ENCODE measurements at places on chromosomes 5 and 9. TPM values are rescaled to one million over a fixed set of nuclear protein-coding genes. Genes with fewer than 3 reads are reported as not detected.

DNA sequence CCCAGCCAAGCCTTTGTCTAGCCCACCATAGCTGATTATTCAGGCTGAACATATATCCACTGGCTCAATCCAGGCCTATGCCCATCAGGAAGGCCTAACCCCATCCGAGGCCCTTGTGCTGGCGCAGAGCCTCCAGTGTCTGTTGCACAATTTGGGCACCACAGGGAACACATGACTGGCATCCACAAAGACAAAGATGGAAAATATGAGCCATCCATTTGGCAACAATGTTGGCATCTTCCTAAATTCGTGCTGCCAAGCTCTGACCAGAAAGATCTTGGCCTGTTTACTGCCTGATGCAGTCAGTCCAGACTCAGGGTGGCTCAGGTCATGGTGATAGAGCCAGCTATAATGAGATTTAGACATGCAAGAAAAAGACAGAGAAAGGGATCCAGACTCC lies 233.8 kb downstream of the PIK3R1 start:
- H3K4me1 ChIP-seq = no peaks in the 10 kb centered on the region
- no peak overlapping the region for H3K4me3 ChIP-seq
- no peak for DNase-seq
- H3K27me3 ChIP-seq = no peaks in the 10 kb centered on the region
- H3K36me3 ChIP-seq = no peaks in the 10 kb centered on the region
- H3K27ac ChIP-seq = no peak overlapping the region

DNA sequence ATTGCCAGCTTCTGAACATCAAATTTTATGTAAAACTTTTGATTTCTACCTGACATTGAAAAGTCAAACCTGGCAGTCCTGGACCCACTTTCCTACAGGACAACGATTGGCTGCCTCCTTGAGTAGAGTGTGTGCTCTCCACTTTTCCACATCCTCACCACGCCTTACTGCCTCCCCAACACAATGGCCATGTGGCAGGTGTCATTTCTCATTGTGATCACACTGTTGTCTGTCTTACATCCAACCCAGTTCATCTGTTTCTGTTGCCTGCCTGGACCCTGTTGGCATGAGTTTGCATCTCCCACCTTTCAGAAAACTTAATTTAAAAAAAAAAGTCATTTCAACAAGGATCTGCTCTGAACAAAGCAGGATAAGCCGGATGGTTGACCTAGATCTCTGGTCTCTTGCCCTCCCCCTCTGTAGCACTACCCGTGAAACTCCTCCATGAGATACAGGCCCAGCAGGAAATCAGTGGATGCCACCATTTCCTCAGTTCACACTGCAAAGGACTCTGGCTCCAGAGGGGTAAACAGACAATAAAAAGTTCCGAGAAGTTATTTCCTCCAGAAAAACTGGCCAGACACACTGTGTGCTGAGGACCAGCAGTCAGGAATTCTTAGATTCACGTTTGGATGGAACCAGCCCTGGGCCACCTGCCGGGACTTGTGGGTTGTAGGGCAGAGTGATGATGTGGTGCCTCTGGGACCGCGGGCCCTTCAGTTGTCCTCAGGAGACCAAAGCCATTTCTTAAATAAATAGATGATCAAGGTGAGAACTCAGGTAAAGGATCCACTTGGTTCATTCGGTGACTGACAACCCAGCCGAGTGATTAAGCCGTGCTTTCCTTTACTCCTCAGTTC lies 48.6 kb downstream of the AMBP start:
- H3K4me1 ChIP-seq = no peaks in the 10 kb centered on the region
- H3K36me3 ChIP-seq = no peaks in the 10 kb centered on the region
- H3K4me3 ChIP-seq = no peak overlapping the region
- H3K27me3 ChIP-seq = no peaks in the 10 kb centered on the region
- no peak for DNase-seq

GRCh38 chr5:83967417-83967816 lies 246.8 kb upstream of the HAPLN1 start:
- H3K36me3 ChIP-seq = no peaks in the 10 kb centered on the region
- no peak overlapping the region for H3K4me3 ChIP-seq
- no peak overlapping the region for H3K27ac ChIP-seq

AFAP1L1 gene
- not detected for total RNA-seq

- H3K27me3 ChIP-seq = no peaks in the 10 kb centered on the region
- no peak overlapping the region for H3K27ac ChIP-seq
- H3K4me3 ChIP-seq = no peak overlapping the region
- no peaks in the 10 kb centered on the region for H3K36me3 ChIP-seq
- no peaks in the 10 kb centered on the region for H3K4me1 ChIP-seq
Observed at GRCh38 chr5:16502866-16503265, 37.3 kb upstream of the ZNF622 start.

DNA sequence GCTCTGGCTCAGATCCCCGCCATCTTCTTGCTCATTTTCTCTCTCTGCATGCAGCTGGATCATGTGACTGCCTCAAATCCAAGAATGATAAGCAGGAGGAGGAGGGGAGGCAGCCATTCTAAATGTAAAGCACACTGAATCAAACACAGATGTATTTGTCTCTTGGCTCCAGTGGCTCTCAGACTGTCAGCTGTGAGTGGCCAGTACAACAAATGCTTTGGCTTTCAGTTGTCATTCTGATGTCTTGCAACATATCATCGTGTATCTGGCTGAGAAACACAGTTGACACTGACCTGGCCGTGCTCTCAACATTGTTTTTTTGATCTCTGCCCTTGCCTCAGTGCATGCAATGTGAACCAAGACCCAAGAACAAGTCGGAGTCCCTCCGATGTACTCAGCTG lies 233.1 kb downstream of the ADAMTSL1 start:
- DNase-seq = no peak
- no peaks in the 10 kb centered on the region for H3K27me3 ChIP-seq
- no peaks in the 10 kb centered on the region for H3K4me1 ChIP-seq
- no peak overlapping the region for H3K27ac ChIP-seq

Measured in CD4-positive, alpha-beta memory T cell (primary cell).